ENCODE measurements at places on chromosomes 13 and 19. TPM values are rescaled to one million over a fixed set of nuclear protein-coding genes. Genes with fewer than 3 reads are reported as not detected.

DNA sequence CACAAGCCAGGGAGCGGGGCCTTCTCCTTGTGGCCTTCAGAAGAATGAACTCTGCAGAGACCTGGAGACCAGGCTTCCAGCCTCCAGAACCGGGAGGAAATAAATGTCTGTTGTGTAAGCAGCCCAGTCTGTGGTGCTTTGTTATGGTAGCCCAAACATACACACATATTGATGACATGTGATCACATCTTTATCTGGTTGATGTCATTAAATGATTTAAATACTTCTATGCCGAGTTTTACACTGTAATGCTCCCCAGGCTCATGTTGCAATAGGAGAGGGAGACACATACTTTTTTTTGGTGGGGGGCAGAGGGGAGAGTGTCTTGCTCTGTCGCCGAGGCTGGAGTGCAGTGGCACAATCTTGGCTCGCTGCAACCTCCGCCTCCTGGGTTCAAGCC, 188.0 kb upstream of the IRS2 start:
- no peak for DNase-seq

GRCh38 chr19:13817615-13818371, 22.6 kb downstream of the ZSWIM4 start:
- DNase-seq = no peak

DNA sequence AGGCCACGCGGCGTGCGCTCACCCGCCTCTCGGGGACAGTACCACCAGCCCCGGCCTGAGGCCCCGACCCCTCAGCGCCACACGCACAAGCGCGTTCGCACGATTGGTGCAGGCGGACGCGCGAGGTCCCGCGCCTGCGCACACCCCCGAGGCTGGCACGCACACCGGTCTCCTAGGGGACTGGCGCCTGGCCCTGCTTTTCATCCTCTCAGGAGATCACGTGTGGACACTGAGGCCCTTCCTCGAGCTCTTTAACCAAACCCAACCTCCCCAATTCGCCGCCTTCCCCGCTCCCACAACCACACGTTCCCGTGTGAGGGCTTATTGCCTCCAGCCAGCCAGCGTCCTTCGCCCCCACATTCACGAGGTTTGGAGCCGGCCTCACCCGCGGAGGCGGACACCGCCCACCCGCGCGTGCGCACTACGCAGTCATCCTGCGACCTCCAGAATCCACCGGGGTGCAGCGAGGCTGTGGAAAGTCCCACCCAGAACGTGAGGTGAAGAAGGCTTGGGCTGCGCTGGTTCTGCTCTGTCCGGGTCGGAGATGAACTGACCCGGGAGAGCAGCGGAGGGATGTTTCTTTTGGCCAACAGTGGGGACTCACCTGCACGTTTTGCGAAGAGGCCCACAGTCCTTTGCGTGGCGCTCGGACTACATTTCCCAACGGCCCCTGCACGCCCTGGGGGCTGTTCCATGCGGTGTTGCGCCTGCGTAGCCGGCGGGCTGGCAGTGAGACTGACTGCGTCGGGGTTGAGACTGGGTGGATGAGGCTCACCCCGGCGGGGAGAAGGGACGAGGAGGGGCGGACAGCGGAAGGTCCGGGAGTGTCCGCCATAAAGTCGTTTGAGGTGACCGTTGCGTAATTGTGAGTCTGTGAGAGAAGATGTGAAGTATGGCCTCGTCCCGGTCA, 539 bp upstream of the ZNF667 start:
- peak; percentile 77 for DNase-seq

DNA sequence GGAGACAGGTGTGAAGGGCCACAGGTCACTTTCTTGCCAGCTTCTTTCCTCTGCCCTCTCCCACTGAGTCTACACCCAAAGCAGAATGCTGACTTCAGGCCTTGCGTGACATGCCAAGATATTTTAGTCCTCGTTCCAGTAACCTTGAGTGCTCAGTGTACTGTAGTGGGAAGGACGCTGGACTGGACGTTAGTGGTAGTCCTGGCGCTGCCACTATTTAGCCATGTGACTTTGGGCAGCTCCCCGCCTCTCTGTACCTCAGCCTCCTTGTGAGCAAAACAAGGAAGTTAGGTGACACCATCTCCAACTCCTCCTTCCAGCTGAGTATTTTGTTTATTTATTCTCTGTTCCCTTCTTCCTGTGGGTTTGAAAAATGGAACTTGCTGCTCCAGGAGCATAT, 86.1 kb downstream of the FRY start:
- DNase-seq = no peak

GRCh38 chr13:42041684-42042035, 6.8 kb upstream of the DGKH start:
- peak; percentile 89 for DNase-seq

DNA sequence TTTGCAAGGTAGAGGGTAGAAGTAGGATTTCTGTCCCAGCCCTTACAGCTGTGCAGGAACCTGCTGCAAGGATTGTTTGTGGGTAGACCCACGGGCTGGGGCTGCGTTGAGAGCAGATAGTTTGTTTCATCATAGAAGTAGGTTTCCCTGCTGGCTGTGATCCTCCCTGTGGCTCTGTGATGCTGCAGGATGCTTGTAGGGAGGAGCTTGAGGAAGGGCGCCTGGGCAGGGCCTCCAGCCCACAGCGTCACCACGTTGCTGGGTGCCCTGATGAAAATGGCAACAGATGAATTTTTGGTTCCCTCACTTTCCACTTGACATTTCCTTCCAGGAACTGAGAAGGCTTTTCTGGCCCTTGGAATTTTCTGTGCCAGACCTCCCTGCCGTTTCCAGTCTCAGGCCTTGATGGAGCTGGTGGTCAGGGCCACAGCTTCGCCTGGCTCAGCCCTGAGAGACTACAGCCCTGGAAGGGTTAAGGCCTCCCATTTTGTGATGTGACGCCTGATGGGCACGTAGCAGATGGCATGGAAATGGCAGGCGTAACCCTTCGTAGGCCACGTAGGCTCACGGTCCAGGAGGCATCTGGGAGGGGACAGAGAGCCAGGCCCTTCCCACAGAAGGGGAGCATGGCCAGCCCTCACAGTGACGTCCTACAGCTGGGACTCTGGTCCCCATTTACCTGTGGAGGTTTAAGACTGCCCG, 42.2 kb downstream of the GATAD2A start:
- DNase-seq = no peak

DNA sequence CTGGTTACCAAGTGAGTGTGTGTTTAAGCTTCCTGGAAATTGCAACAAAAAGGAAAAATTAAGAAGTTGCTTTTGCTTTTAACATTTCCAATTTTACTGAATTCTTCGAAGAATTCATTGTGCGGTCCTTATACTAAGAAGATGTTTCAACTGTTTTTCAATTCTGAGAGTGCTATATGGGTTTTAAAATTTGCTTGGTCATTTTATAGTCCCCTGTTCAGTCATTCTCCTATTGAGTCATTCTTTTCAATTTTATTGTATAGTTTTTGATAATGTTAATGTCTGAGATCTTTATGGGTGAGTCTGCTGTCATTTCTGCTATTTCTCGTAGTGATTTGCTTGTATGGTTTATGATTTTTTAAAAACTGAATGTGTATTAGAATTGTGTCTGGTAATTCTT, 26.5 kb downstream of the UBA2 start:
- no peak for DNase-seq

The AMH gene
- 1.3 TPM for total RNA-seq

The CRX gene
- total RNA-seq = not detected

All from lower leg skin (tissue), 4 donors.